ENCODE measurements at places on chromosomes 2 and 18.
A peak's percentile ranks its signal among the peaks of the same experiment; 100 is the strongest.

DNA sequence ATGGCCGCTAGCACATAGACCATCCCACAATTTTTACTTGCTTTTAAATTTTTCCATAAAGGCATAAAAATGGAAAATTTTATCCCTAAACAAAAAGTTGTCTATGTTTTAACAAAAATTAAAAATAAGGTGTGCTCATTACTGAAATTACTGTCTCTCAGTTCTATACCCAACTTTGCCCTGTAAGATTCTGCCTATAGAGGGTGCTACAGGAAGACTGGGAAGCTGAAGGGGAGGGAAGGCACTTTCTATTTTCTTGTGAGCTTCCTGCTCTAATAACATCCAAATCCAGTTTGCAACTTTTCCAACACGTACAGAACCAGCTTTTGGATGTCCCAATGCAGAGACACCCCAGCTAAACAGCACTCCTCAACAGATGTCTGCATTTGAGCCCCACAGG, 666.9 kb downstream of the PLCL1 start:
- no peak for DNase-seq

DNA sequence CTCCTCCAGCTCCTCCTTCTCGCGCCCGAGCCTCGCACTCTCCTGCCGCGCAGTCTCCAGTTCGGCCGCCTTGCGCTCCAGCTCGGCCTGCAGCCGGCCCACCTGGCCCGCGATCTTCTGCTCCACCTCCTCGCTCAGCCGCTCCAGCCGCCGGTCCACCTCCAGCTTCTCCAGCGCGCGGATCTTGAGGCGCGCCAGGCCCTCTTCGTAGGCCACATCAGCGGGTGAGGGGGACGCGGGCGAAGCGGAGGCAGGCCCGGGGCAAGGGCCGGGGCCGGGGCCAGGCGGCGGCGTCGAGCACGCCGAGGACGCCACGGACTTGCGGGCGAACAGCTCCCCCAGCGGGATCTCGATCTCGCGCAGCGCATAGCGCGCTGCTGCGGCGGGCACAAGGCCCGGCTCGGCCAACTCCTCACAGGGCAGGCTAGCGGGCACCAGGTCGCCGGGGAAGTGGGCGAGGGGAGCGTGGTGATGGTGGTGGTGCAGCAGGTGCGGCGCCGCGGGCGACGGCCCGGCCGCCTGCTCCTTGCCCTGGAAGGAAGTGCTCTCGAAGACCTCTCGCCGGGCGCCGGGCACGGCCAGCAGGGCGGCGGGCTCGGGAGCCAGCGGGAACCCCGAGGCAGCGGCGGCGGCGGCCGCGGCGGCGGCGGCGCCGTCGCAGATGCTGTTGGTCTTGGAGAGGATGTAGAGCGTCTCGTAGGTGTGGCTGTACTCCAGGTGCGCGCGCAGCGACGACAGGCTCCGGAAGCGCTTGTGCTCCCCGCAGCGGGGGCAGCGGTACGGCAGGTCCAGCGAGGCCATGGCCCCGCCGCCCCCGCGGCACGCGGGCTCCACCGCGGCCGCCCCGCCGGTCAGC, 15.2 kb downstream of the FBXO41 start:
- peak; percentile 86 for DNase-seq

- DNase-seq: no peak
Observed at GRCh38 chr18:66603941-66604627, at the start of gene CDH19. TSS of gene CDH19 (minus strand) at chr18:66604090. CDS start at chr18:66572204, 31,886 bp downstream.

DNA sequence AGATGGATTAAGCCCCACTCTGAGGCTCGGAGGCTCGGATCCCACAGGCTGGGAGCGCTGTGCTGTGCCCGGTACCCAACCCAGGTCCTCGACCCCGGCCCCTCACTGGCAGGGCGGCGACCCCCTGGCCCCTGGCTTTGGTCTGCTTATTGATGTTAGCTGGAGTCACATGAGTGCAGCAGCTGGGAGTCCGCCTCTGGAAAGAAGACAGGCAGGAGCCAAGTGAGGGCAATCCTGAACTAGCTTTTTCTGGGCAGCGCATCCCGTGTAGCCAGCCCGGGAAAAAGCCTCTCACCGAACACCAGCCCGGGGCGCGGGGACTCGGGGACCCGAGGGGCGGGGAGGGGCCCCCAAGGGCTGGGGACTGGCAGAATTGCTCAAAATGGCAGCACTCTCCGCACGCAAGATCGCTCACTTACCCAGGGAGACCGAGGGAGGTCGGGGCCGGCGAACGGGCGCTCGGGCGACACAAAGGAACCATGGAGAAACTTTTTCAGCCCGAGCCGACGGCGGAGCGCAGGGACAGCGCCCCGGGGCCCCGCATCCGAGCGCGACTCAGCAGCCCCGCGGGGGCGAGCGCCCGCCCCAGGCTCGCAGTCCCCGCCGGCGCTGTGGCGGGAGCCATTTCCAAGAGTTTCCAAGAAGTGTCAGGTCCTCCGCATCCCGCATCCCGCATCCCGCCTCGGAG, 567 bp downstream of the TMEM200C start:
- no peak for DNase-seq
